ENCODE measurements at places on chromosomes 16 and 17.

DNA sequence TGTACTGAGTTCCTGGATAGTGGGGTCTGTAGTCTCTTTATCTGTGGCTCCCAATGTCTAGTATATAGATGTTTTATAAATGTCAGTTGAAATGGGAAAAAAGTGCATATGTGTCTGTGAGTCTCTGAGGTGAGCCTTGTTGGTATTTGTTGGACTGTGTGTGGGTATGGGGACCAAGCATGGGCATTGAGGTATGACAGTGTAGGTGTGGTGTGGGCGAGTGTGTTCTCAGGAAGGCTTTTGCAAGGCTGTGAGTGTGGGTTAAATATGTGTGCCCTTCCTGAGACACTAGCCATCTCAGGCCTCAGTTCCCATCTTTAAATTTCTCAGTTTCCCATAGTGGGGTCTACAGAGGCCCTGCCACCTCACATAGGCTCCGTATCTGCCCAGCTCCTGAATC lies 440.2 kb upstream of the CCL2 start:
- DNase-seq, result no peak

DNA sequence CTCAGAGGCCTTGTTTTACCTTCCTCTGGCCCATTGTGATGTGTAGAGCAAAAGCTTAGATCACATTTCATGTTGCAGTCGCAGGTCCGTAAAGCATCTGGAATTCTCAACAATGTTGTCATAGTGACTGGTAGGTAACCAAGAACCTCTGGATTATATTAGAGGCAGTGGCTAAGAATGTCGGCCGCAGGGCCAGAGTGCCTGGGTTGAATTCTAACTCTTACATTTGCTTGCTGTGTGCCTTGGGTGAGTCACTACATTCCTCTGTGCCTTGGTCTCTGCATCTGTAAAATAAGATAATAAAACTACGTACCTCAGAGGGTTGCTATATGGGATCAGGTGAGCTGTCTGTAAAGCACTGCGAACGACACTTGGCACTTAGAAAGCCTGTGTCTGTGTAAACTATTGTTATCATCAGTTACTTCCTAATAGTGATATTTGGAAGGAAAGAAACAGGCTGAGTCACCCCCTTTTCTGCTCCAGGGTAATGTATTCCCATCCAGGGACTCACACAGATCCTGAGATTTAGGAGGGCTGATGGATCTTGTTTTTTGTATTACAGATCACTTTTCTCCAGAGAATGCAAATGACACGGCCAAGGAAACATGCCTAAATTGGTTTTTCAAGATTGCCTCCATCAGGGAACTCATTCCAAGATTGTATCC lies 52.2 kb downstream of the VPS35L start:
- DNase-seq, result no peak

DNA sequence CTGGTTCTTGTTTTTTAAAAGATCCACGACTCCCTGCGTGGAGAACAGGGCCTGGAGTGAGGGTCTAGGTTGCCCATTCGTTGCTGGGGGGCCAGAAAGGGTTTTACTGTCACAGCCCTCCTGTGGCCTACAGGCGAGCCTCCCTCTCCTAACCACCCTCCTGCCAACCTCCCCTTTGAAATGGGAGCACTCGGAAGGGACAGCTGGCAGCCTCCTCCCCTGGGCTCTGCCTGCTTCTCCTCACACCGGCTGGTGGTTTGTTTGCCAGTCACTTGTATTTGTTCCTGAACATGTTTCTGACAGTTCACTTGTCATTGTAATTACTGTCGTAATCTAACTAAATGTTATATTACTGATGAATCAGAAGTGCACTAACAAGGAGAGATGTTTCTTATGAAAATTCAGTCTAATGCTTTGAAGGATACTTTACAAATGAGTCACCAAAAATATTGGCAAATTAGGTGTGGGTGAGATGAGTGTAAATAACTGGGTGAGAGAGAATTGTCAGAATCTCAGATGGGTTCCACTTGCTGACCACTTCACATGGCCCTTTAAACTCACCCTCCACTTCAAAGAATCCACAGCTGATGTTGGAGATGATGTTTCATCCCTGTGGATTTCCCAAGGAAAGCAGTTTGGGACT lies 2.7 kb upstream of the SPPL2C start:
- no peak for DNase-seq

DNA sequence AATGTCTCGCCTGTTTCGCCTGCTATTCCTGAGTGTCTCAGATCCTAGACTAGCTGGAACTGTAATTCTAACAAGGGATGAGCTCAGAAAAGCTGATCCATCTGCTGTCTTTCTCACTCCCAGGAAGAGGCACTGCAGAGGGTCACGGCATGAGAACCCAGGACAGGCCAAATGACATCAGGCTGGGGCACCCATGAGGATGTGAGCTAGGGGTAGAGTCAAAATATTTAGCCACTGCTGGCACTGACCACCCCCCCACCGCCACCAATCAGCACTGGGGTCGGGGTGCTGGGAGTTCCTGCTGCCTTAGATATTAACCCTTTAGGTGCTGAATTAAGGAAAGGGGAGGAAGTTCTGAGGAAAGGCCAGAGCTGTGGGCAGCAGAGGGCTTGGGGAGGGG lies 112.4 kb downstream of the IRX3 start:
- no peak for DNase-seq

GRCh38 chr17:3771140-3771539 lies 29.8 kb downstream of the ITGAE start:
- DNase-seq, result no peak

- no peak for DNase-seq
Observed at GRCh38 chr16:88461331-88462269, 8.5 kb downstream of the ZFPM1 start.
